ENCODE measurements at places on chromosomes 1 and 21.

GRCh38 chr1:207670192-207670591 is 25.3 kb downstream of the CR1L start:
- DNase-seq, result no peak

DNA sequence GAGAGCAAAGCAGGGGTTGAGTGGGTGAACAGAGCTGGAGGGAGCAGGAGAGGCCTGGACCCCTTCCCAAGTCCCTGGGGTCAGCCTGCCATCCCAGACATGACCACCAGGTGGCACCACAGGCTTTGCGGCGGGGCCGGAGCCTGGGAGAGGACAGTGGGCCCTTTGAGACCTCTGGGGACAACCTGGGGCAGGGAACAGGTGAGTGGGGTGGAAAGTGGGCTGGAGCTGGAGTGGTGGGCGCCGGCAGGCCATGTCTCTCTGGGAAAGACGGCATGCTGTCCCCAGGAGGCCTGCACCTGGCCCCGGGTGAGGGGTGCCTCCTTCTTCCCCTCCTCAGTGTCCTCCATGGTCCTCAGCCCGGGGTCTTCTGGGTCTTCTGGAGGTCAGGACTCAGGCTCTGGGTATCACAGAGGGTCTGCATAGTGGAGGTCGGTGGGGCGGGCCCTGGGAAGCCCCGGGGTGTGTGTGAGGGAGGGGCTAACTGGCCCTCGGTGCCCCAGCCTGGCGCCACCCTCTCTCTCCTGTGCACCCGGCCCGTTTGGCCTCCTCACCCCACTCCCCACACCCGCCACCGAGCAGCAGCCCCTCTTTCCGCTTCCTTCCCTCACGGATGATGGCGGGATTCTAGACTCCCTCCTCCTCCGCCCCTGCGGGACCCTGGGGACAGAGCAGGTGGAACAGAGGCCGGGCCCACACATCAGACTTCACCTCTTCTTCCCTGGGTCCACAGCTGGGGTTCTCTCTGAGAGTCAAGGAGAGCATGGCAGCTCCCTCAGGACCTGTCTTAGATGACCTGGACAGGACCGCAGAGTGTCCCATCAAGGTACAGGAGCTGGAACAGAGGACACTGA is 28.5 kb upstream of the PKP1 start:
- peak; percentile 38 for DNase-seq

- DNase-seq, result peak; percentile 40
These were observed 92.8 kb upstream of the CDC42BPA start for GRCh38 chr1:227411066-227411465.

DNA sequence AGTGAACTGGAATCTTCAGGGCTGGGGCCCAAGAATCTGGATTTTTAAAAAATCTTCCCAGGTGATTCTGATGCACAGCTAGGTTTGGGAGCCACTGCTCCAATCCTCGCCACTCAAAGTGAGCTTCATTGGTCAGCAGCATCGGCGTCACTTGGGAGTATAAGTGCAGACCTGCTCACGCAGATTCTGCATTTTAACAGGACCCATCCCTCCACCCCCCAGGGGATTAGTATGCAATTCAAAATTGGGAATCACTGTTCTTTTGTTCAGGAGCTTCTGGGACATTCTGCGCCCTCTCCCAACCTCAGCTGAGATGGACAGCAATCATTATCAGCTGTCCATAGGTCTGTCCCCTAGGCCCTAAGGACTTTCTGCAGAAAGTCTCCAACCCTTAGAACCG is 53.5 kb downstream of the LGR6 start:
- DNase-seq, result no peak

DNA sequence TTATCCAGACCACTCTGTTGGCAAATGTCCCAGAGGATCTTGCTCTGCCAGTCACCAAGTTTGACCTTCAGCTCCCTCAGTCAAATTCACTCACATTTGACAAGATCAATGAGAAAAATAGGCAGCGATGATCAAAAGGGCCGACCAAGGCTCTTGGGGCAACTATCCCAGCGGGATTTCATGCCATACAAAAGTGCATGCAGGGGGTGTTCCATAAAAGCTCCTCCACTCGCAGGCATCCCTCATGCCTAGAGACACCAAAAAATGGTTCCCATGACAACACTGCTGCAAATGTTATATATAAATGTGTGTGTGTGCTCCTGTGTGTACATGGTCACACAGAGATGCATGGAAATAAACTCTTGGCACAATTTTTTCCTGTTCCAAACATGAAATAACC is 16.2 kb upstream of the EIF4G3 start:
- DNase-seq, result peak; percentile 20

- DNase-seq, result no peak
These were observed 16.7 kb upstream of the WNT2B start for GRCh38 chr1:112492076-112492475.

DNA sequence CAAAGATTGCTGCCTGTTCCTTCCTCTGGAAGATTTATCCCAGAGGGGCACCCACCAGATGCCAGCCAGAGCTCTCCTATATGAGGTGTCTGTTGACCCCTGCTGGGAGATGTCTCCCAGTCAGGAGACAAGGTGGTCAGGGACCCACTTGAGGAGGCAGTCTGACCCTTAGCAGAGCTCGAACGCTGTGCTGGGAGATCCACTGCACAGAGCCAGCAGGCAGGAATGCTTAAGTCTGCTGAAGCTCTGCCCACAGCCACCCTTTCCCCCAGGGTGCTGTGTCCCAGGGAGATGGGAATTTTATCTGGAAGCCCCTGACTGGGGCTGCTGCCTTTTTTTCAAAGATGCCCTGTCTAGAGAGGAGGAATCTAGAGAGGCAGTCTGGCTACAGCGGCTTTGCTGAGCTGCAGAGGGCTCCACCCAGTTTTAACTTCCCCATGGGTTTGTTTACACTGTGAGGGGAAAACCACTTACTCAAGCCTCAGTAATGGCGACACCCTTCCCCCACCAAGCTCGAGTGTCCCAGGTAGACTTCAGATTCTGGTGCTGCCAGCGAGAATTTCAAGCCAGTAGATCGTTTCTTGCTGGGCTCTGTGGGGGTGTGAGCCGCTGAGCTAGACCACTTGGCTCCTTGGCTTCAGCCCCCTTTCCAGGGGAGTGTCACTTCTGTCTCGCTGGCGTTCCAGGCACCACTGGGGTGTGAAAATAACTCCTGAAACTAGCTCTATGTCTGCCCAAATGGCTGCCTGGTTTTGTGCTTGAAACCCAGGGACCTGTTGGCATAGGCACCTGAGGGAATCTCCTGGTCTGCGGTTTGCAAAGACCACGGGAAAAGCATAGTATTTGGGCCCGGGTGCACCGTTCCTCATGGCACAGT is 51.1 kb upstream of the PDC start:
- DNase-seq, result no peak

DNA sequence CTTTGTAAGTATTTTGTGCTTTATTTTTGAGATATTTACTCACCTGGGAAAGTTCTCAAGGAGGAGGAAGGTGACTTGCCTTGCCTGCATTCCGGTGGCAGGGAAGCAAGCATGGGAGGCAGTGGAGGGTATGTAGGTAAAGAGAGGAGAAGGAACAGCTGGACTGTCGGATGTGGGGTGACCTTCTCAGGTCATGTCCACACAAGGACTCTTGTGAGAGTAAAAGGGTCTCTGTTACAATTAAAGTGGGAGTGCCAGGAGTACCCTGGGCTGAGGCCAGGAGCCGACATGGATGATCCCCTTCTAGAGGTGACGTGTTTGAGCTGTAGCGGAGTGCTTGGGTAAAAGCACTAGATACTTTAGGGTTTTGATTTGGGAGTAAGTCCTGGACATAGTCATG is 25.0 kb downstream of the UBE4B start:
- no peak for DNase-seq

DNA sequence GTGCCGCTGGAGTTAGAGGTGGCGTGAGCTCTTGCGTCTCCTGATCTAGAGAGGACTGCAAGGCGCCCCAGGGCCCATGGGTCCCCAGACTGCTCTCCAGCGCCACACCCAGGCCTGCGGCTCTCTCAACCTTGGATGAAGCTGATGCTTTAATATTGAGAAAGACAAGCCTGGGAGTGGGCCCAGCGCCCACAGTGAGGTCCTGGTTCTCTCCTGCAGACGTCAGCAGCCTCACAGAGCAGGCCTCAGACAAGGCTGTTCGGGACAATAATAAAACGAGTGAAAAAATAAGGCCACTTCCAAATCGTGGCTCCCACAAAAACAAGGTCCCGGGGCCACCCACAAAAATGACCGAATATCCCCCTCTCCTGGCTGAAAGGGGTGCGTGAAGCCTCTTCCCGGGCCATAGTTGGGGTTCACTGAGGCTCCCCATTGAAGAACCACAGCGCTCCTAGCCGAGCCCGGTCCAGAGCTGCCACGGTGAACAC is 6.0 kb upstream of the DNMT3L start:
- no peak for DNase-seq
